Naive thymus-derived CD4-positive, alpha-beta T cell (primary cell): ENCODE measurements at places on chromosomes 2 and 18.

GRCh38 chr2:158741625-158742024, 53.5 kb upstream of the DAPL1 start:
- no peak for DNase-seq

DNA sequence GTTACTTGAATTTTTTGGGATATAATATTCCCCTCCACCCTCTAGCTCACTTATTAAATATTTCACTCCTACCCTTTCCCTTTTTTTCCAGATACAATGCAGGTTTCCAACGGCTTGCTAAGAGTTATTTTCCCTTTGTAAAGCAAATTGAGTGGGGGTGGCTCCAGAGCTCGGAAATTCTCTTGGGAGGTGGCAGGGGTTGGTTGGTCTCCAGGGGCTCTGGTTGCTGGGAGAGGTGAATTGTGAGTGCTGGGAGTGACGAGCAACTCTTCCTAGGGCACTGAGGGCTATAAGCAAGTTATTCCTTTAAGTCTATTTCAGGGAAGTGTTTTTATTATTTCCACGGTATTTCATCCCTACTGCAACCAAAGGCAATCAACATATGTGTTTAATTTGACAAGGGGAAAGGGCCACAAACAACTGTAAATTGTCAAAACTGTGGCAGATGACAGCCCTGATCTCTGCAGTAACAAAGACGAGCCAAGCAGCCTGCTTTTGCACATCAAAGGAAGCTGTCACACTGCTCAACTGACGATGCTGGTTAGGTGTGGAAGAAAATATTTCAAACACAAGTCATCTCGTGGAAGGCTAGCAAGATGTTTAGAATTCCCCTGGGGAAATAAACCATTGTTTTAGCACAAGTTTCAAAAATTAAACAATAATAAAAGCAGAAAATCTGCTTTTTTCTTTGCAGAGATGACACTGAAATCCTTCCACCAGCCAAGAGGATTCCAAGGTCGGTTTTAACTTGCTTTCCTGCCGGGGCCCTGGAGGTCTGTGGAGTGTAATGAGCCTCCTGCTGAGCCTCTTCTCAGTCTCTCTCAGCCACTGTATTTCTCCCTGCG, 34.8 kb upstream of the ASXL2 start:
- no peak for DNase-seq

DNA sequence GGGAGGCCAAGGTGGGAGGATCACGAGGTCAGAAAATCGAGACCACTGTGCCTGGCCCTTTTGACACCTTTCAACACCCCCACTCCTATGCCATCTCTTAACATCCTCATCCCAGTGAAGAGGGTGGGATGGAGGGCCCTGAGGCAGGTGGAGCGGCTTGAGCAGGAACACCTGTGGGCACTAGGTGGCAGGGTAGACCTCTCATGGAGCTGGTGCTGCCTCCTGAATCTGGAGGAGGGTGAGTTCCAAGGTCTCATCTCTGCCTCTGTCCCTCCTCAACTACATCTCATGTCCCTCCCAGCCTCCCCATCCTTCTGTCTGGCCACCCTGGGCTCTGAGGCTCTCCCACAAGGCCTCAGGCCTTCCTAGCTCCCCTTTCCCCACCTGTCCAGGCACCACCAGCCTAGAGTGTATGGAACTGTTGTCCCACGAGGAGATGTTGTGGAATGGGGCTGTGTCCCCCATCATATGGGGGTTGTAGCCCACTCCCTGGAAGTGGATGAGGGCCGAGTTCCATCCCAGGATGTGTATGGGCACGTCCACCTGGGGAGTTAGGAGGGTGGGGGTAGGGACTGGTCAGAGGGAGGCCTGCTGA, 17.0 kb upstream of the CRYBA2 start:
- no peak for DNase-seq

DNA sequence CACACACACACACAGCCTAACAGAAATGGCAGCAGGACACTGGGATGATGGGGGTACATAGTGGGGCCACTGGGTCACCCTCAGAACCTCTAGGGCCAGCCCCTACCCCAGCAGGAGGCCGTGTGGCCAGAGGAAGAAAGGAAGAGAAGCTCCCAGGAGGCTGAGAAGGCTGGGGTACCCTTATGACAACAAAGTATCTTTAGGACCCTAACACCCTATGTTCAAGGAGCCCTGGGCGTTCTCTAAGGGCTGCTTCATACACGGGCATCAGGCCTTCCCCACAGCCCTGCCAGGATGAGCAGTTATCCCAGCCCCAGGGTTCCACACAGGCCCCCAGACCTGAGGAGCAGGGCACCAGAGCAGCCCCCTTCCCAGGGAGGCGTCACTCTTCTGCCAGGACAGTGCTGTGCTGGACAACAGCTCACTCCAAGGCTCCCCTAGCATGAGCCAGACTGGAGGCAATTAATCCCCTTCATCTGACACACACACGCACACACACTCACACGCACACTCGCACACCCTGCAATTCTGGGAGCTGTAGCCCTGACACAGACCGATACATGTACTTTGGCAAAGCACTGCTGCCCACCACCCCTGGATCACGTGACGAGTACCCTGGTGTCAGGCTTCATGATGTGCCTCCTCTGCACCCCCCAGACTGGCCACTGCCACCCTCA, 163.6 kb downstream of the TNS1 start:
- no peak for DNase-seq

DNA sequence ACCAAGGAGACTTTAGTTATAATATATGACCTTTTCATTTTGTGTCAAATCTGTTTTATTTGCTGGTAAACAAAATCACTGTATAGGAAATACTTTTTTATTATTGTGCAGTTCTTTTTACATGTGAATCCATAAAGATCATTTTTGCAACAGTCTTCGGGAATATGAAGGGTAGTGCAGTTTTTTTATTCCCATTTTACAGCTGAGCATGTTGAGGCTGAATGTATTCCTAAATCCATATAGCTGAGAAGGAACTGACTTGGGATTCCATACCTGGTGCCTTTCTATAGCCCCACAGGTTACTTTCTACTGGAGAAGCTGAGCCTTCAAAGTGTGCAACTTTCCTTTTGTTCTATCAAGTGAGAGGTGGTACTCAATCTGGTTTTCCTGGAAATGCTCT, 29.6 kb downstream of the RHOB start:
- no peak for DNase-seq

- DNase-seq = no peak
Measured at GRCh38 chr18:71405169-71405809, 1116.4 kb downstream of the SOCS6 start.

DNA sequence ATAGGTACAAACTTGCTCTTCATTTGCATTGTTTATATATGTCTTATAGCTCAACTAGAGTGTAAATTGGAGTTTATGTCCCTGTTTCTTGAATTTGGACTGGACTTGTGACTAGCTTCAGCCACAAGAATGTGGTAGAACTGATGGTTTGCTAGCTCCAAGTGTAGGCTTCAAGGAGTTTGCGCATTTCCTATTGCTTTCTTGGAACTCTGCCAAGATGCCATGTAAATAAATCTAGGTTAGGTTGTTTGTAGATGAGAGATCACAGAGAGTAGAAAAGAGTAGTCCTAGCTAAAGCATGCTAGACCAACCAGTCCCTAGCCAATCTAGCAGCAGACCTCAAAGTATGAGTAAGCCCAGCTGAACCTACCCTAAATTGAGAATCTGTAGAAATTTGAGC, 183.0 kb upstream of the CYP26B1 start:
- DNase-seq = no peak

DNA sequence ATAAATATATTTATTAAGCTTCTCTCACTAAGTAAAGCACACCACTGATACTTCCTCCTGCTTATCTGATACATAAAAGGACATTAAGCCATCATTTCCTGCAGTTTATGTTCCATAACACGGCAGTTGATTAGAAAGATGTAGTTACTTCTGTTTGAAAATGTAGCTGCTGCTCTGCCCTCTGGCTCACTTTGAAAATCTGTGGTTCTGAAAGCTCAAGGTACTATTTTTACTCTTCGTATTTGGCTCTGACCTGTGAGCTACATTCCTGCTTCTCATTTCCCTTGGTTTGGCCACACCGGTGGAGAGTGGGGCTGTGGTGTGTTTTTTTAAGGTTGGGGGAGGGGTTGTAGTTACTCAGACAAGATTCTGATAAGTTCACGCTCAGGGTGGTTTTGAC, 12.8 kb upstream of the TTN start:
- no peak for DNase-seq

GRCh38 chr2:43131051-43131889, 95.1 kb downstream of the ZFP36L2 start:
- peak; percentile 82 for DNase-seq

GRCh38 chr2:149732001-149732685, 144.6 kb upstream of the MMADHC start:
- DNase-seq = no peak
